Fibroblast of skin of right biceps (primary cell): ENCODE measurements at places on chromosomes 1 and 21.
A peak's percentile ranks its signal among the peaks of the same experiment; 100 is the strongest.

DNA sequence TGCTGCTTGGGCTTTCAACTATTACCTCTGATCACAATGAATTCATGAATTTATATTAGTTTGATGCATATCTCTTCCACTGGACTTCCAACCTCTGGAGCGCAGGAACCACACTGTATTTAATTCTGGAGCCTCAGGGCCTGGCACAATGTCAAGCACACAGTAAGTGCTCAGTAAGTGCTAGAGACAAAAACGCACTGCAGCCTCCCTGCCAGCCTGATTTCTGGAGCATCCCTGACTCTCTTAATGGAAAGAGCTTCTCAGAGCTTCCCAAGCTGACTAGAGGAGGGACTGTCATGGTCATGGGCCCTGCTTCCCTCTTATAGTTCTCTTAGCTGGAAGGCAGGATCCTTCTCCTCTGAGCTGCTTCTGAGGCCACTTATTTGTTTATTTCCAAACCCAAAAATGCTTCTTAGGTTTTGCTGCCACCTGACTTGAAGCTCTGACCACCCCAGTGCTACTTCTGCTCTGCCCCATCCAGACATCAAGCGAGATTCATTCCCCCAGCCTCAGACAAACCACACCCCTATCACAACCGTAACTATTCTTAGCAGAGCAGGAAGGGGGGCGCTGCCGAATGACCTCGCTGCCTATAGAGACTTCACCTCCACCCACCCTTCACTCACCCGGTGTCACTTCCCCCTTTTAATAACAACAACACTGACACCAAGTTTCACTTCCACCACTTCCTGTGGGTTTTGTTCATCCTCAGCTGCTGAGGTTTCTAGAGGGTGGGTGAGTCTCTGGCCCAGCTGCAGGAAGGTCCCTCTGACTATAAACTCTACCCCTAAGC lies 33.6 kb downstream of the NUAK2 start:
- DNase-seq, result peak; percentile 72

DNA sequence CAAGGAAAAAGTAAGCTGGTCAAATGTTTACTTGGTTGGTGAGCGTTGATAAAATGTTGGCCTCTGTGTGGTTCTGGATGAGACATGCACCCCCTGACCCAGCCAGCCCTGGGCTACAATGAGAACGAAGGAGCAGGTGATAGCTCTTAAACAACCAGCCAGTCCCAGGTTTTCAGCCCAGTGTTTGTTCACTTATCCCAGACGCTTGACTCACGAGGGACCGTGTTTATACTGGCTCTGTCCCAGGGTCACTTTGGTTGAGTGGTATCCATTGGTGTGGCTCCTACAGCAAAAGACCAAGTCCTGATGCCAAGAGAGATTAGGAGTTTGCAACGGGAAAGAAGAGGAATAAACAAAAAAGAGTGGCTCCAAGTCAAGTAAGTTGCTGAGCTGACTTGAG lies 86.9 kb downstream of the KCNJ15 start:
- peak; percentile 36 for DNase-seq

DNA sequence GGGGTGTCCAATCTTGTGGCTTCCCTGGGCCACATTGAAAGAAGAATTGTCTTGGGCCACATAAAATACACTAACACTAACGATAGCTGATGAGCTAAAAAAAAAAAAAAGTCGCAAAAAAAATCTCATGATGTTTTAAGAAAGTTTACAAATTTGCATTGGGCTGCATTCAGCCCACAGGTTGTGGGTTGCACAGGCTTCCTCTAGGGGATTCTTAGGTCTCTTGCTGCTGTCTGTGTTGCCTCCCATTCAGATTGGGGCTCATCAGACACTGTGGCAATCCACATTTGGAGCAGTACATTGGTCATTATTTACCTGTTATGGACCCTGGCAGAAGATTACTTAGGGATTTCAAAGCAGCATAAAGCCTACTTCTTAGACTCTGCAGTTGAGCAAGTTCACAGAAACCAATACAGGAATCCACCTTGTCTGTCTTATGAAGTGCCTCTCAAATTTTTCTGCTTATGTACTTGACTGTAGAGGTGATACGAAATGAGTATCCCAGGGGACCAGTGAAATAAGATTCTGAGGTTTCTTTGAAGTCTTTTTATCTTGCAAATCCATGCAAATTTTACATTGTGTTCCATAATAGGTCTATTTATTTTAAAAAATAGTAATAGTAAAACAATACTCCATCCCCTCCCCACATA lies 205.5 kb downstream of the RPS6KC1 start:
- no peak for DNase-seq

DNA sequence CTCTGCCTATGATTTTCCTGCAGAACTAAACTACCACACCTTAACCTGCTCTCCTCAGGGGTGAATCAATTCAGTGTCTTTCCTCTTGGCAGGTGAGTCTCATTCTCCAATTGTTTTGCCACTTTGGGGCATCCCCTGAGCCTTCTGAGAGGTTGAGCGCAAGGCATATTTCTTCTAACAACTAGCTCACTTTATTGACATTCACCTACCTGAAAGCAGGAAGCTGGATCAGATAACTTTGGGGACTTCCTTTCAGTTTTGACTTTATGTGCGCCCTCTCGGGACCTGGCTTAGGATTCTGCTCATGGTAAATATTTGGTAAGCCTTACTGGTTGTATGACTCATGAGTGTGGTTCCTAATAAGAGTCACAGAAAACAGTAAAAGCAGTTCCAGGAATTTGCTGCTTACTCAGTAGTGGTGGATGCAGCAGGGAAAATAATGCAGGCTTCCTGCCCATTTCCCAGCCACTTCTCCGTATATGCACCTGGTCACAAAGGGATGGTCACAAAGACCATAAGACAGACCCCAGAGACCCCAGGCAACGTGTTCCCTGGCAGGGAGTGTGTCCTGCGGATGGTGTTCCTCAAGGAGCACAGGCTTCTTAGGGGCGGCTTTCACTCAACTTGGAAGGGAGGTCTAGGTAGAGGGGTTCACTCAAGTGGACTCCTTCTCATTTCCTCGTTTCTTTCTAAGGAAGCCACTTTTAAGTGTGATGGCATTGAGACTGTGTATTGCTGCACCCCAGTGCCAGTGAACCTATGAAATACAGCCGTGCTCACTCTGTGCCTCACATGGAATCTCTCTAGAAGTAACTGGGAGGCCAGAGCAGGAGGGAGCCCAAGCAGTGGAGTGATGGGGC lies 22.0 kb upstream of the BATF3 start:
- DNase-seq, result peak; percentile 83

GRCh38 chr1:184838504-184838951 lies 83.9 kb upstream of the EDEM3 start:
- DNase-seq, result peak; percentile 96

DNA sequence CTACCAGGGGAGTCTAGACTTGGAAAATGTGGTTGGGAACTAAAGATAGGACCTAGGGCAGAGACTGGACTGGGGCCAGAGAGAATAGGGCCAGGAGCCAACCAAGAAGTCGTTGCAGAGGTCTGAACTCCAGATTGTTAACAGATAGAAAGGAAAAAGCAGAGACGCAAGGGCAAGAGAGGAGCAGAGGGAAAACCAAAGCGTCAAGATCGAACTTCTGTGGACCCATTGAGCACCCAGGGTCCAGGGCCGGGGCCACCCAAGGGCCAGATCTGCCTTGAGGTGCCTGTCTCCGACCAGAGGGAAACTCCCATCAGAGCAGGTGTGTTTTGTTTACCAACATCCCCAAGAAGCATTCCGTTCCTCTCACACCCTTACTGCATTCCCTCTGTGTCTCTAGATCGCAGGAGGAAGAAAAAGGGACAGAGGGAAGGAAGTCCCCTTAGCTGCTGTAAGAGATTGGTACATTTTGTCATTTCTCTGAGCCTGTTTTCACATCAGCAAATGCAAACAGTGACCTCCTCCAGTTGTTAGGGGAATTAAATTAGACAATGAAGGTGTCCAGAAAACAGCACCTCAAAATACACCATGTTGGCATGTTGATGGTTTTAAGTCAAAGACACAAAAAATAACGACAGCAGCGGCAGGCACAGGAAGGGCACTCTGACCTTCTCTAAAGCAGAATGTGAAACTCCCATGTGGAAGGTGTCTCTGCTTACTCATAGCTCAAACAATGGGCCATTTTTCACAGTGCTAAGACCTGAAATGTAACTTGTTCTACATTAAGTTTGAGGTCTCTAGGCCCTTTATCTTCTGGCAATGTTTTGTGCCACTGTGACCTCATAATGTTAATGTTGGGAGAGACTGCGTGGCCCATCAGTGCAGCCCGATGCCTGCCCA lies 105.8 kb upstream of the RAB4A start:
- no peak for DNase-seq

GRCh38 chr1:50349242-50349565 lies 74.0 kb downstream of the DMRTA2 start:
- DNase-seq, result no peak

- no peak for DNase-seq
Measured at GRCh38 chr21:34606051-34606450, 8.9 kb downstream of the RCAN1 start.

DNA sequence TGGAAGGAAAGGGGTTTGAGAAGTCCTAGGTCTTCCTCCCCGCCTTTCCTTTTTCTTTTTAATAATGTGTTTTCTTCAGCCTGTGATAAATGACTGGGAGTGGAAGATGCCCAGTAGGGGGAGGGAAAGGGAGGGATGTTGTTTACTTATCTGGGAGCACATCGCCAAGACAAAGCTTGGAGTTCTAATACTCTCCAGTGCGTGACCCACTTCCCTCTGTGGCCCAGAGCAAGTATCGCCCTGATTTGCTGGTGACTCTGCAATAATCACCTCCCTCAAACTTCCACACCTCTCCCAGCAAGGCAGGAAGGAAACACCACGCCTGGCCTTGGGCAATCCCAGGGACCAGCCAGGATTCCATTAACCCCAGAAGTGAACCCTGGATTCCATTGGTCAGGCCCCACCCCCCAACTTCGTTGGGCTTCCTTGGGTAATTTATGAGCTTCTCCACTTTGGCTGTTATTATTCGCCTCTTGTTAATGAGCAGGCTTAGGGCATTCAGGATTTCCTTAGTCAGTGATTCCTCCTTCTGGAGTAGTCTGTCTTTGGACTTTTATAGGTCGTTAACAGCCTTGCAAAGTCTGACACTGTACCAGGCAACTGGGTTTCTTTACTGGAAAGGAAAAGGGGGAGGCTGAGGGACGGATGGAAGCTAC lies 24.3 kb upstream of the GRHL3 start:
- DNase-seq, result peak; percentile 67

DNA sequence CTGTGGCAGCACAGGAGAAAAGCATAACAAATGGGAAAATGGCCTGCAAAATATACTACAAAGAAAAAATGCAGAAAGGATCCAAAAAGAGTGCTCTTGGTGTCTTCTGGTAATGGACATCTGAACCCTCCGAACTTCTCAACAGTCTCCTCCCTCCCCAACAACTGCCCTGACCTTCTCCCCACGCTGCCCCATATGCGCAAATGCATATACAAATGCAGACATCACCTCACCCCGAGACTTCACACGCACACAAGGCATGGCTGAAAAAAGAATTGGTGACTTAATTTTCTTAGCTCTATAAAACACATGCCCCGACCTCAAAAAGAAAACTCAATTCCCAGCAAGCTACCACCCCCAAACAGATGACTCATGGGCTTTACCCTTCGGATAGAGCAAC lies 8.4 kb downstream of the KCND3 start:
- no peak for DNase-seq

GRCh38 chr1:51708911-51709760 lies 92.2 kb downstream of the OSBPL9 start:
- DNase-seq, result no peak

- no peak for DNase-seq
Measured at GRCh38 chr1:243799908-243800307, 50.1 kb downstream of the AKT3 start.

DNA sequence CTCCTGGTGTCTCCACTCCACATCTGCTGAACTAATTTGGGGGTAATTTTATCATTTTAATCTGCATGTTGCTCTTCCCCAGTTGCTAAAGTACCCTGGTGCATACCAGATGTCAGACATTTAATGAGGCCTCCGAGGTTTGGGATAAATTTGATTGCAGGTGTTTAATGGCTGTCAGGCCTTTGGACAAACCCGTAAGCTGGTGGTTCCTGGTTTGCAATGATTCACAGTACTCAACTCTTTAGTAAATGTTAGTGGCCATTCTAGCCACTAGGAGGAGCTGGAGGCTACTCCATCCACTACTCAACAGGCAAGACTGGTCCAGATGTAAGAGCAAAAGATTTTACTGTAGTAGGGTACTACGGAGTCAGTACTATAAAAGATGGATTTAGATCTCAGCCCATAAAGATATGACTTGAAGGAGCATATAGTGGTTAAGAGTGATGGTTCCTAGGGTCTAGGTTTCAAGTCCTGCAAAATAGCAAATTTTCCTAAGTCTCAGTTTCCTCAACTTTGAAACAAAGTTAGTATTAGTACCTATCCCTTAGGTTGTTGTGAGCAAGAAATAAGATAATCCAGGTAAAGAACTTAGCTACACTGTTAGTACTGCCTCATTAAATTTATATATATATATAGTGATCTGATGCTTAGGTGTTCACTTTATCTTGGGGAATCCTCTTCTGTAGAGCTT lies 132.8 kb downstream of the SNX7 start:
- peak; percentile 68 for DNase-seq

GRCh38 chr1:179588425-179589024 lies 3.1 kb upstream of the TDRD5 start:
- DNase-seq, result no peak
